ENCODE measurements at places on chromosomes 1 and 21.
A peak's percentile ranks its signal among the peaks of the same experiment; 100 is the strongest.

GRCh38 chr1:109913360-109913879 is 2.8 kb downstream of the CSF1 start:
- no peak for DNase-seq

DNA sequence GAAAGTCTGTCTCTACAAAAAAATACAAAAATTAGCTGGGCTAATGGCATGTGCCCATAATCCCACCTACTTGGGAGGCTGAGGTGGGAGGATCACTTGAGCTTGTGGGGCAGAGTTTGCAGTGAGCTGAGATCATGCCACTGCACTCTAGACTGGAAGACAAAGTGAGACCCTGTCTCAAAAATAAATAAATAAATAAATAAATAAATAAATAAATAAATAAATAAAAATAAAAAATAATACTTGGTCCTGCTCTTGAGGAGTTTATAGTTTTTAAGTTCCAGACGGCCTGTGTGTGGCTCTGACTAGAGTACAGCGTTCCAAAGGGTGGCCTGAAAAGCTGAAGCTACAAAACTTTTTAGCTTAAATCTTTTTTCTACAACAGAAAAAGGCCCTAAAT is 35.1 kb downstream of the PCSK9 start:
- DNase-seq: no peak

DNA sequence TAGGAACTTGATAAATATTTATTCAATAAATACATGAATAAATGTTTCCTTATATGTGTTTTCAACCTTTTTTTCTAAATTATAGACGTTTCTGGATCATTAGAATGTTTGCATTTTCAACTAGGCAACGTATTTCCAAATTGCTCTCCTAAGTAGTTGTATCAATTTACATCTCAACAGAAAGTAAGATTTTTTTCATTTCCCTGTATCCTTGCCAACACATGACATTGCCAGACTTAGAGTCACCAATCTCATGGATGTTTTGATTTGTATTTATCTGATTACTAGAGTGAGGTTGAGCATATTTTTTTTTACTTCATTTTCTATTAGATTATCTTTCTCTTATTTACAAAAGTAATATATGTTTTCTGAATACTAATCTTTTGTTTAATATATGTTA is 22.2 kb upstream of the SMG7 start:
- no peak for DNase-seq

DNA sequence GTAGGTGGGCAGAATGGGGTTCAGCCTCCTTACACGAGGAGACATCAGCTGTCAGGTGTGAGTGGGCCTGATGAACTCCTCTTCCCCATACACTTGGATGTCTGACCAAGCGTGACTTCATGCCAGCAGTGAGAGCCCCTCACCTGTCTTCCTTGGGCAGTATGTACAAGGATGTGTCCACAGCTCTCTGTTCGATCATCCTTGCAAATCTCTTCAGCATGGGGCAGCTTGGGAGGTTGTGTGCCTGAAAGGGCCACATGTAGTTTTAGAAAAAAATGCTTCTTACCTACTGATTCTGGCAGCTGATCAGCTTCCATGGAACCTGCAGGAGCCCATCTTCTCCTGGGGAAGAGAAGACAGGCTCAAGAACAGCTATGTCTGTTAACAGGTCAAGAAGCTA is 18.0 kb downstream of the ACP6 start:
- DNase-seq: no peak

GRCh38 chr1:185996211-185996610 is 262.0 kb downstream of the HMCN1 start:
- no peak for DNase-seq

DNA sequence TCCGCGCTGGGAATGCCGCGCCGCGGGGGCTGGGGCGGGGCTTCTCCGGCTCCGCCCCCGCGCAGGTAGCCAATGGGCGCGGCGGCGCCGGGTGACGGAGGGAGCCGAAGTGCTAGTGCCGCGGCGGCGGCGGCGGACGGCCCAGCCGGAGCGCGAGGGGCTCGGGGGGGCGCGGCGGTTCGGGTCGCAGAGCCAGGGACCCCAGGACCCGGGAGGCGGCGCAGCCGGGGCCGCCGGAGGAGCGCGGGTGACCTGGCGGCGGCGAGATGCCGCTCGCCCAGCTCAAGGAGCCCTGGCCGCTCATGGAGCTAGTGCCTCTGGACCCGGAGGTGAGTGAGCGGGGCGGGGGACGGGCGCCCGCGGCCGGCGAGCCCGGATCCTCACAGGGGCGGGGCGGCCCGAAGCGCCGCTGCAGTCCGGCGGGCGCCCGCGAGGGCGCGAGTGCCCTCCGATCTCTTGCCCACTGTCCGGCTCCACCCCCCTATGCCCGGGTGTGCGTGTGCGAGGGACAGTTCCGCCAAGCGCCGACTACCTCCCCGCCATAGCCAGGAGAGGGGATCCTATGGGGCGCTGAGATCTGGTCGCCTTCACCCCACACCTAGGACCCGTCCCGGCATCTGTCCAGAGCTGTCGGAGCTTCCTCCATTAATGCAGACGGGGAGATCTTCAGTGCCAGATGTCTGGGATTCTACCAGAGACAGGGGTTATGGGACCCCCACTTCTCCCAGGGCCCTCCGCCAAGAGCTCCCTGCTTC is at the start of gene RPS6KA1:
Gene RPS6KA1, plus strand, starts transcription at position 107 of the 755 bp plus-strand sequence. Its CDS starts 160 bp downstream, at position 267.
- DNase-seq: peak; percentile 51

DNA sequence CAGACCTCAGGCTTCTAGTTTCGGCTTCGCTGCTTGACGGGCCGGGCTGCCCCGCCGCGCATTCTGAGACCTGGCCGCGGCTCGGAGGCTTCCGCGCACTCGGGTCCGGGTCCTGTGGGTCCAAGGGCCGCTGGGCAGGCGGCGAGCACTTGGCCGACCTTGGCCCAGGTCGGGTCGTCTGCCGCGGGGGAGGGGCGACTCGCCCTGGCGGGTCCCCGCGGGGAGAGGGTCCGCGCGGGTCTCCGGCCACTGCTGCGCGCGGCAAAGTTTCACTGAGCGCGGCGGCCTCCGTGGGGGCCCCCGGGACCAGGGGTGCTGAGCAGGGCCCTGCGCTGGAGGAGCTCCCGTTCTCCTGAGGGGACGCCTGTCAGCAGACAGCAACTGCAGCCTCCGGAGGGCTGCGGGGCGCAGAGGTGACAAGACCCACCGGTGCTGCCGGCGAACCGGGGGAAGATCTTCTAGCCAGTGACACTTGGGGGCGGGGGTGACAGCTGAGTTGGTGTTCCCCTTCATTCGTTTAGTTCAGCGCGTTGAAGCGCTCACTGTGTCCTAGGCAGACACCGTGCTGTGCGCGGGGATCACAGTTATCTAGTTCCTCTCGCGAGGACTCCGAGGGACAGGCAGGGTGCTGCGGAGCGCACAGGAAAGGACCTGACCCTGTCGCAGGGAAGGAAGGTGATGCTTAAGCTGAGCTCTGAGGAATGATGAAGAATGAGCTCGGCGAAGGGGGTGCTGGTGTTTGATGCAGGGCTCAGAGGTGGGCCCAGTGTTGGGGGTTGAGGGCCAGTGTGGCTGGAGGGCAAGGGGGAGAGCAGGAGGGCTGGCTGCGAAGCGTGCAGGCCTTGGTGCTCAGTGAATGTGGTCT is 725 bp downstream of the MTFR1L start:
- peak; percentile 78 for DNase-seq

- DNase-seq: no peak
Measured at GRCh38 chr1:24894002-24894401, 36.1 kb downstream of the RUNX3 start.

- no peak for DNase-seq
Measured at GRCh38 chr1:26434161-26434752, 2.1 kb downstream of the DHDDS start.

DNA sequence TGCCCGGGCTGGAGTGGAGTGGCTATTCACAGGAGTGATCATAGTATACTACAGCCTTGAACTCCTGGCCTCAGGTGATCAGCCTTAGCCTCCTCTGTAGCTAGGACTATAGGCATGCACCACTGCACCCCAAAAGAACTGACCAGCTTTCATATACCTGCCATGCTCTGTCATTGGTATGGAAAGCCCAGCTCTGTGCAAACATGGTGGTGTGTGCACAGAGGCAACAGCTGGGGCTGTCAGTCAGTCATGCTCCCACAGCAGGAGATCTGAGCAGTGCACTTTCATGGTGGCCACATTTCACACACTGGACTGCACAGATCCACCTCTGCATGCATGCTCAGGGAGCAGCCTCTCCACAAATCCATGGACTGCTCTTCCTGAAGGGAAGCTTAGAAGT is 8.8 kb upstream of the JAK1 start:
- DNase-seq: no peak

DNA sequence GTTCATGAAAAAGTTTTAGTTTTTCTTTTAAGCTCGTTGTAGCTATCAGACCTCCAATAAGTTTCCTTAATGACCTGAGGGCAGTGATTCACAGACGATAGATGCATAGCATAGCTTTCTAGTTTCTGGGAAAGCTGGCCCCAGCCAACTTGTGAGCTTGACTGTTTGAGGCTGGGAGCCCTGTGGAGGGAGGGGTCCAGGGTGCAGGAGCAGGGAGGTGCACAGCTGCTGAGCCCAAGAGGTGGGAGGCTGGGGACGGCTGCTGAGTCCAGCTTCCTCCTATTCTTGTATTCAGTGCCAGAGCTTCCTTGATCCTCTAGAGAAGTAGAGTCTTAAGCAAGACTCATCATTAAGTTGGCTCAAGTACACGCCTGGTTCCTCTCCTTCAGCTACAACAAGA is 11.0 kb upstream of the AVPR1B start:
- no peak for DNase-seq

DNA sequence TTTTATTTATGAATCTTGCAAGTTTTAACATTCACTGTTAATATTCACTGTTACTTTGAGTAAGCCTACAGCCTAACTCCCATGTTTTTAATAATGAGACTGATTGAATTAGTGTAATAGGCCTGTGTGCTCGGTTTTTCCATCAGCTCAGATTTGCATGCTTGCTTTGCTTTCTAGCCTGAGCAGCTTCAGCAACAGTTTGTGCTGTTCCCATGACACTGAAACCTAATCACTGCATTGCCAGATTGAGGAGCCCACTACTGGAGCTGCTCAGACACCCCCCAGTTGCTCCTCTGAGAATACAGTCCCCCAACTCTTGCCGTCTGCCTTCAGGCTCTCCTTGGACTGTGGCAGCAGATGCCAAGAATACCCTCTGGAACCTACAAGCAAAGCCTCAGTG is 695.4 kb downstream of the BRINP3 start:
- no peak for DNase-seq

DNA sequence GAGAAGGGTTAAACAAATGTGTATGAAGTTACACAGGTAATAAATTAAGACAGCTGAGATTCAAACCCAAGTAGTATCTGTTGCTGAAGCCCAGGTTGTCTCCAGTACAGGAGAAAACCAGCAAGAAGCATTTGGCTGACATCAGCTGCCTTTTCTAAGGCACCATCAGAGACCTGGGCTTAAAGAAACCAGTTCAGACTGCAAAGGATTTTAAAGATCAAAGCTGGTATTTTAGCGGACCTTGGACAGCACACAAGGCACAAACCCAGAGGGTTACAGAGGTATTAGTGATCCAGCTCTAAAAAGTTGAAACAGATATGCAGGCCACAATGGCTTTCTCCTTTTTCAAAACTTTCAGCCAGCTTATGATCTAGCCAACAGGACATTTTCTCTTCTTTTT is 23.4 kb downstream of the BEND5 start:
- DNase-seq: no peak

- no peak for DNase-seq
Measured at GRCh38 chr1:116126281-116126680, 15.1 kb downstream of the MAB21L3 start.

GRCh38 chr1:33300673-33301072 is 20.2 kb downstream of the A3GALT2 start:
- no peak for DNase-seq

DNA sequence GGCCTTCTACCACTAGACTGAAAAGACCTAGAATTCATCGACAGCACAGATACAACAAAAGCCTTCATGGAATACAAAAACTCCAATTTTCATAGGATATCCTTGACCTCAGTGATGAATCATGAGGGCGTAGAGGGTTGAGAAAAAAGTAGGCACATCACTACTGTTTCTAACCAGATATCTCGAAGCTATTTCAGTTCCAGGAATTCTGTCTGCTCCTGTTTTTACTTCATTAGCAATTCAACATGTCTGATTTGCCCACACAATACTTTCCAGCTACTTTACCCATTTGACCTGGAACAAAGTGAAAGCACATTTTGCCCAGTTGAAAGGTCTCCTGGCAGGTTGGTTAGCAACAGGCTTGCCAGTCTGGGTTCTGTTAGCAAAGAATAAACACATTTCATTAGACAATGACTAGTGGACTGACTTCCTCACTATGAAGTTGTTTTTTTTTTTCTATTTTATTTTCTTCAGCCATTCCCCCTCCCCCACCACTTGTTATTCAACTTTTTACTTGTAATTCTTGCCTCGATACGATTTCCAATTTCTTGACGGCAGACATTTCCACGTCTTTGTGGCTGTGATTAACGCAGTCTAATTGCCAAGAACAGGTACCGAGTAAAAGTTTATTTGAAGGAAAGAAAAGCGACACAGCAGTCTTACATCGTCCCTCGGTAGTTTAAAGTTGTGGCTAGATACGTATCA is 4.0 kb upstream of the ZBTB18 start:
- no peak for DNase-seq

DNA sequence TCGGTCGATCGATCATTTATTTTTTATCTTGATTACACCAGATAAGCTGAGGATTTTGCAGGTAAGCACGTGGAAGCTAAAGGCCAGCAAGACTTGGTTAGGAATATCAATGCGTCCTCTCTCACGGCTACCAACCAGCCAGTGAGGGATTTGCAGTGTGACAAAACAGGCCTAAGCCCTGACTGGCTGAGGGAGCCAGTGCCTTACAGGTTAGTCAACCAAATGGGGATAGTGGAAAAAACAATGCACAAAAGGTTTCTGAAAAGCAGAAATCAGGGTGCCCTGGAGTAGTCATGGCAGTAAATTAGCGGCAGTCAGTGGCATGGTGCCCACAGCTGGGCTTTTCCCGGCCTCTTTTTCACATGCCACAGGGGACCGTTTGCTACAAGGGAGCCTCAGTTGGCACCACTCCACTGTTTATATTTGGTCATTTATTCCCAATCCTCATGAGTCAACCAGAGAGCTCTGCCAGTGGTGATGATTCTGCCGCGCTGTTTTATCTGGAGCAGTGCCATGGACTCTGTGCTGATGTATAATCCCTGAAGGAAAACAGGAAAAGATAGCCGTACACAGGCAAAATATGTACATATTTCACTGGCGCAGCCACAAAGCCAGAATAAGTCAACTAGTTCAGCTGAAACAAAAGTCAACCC is 167.6 kb downstream of the RHOU start:
- DNase-seq: no peak

GRCh38 chr21:37564341-37564923 is 197.9 kb downstream of the DYRK1A start:
- DNase-seq: peak; percentile 93
